ENCODE measurements at places on chromosomes 2 and 18. TPM values are rescaled to one million over a fixed set of nuclear protein-coding genes. Genes with fewer than 3 reads are reported as not detected.

UGT1A6 gene
- not detected for total RNA-seq

FBXO41 gene
- total RNA-seq = 0.40 TPM

CREB1 gene
- total RNA-seq = 38.0 TPM

IL1F10 gene
- total RNA-seq = not detected

CDH7 gene
- not detected for total RNA-seq

RGPD4 gene
- under 0.01 TPM for total RNA-seq

CHRNG gene
- total RNA-seq = not detected
